ENCODE measurements at places on chromosomes 3 and 15.

DNA sequence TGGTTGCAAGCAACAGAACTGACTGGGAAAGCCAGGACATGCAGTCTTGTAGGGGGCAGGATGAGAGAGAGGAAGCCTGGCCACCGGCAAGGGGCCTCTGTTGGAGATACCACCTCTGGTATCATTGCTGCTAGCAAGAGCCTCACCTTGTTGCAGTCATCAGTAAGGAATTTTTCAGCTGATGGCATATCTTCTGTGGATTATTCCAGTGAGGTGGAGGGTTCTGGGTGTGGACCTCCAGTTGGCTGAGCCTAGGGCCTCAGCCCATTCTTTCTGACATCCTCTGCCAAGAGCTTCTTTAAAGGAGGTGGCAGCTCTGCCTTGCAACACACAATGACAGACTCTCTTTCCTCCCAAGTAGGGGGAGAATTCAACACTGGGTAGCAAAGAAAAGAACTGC, 128.9 kb downstream of the AQP9 start:
- no peak for DNase-seq

- DNase-seq = no peak
Measured at GRCh38 chr15:25236143-25236860, 202.5 kb downstream of the UBE3A start.

DNA sequence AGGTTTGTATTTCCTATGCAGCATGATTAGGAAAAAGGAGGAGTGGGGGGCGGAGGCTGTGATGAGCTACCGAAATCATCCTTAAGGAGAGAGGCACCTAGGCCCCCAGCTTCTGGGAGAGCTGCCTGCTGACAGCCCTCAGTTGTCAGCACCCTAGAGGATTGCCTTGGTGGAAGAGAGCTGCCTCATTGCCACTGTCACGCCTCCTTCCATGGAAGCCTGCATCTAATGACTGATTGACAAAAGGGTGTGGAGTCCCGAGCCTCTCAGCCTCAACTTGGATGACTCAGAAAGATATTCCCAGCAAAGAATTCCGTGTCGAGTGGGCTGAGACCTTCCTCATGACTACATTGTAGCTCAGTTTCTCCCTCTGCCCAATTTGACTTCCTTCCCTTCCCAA, 320.4 kb upstream of the PROK2 start:
- DNase-seq = no peak

DNA sequence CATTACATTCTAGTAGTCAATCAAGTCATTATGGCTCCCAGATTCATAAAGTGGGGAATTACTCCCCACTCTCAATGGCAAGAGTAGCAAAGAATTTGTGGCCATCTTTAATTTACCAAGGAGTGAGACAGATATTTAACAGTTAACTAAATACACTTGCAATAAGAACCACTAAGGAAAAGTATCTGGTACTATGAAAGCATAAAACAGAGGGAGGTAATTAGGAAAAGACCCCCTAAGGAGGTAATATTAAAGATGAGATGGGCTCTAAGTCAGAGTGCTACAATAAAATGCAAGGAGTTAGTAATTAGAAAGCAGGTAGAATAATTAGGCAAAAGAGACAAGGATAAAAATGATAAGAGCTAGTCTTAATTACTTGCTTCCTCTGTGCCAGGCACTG, 301.9 kb downstream of the CHL1 start:
- DNase-seq = no peak

- DNase-seq = no peak
Measured at GRCh38 chr3:100185847-100186246, 71.5 kb upstream of the FILIP1L start.

DNA sequence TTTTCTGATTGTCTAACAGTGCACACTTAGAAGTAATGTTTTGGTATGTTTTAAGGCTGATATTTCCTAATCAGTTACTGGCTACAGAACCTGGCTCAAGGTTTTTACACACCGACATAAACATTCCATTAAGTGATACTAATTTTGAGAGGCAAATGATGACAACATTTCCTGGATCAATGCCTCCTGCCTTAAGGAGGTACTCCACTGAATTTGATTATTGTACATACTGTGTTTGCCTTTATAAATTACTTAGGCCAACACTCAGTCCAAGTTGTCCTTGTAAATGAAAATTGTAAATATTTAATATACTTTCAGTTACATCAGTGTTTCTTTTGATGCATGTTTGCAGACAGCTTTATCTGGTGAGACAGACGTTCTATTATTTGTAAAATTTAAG, 24.2 kb upstream of the LXN start:
- DNase-seq = no peak

DNA sequence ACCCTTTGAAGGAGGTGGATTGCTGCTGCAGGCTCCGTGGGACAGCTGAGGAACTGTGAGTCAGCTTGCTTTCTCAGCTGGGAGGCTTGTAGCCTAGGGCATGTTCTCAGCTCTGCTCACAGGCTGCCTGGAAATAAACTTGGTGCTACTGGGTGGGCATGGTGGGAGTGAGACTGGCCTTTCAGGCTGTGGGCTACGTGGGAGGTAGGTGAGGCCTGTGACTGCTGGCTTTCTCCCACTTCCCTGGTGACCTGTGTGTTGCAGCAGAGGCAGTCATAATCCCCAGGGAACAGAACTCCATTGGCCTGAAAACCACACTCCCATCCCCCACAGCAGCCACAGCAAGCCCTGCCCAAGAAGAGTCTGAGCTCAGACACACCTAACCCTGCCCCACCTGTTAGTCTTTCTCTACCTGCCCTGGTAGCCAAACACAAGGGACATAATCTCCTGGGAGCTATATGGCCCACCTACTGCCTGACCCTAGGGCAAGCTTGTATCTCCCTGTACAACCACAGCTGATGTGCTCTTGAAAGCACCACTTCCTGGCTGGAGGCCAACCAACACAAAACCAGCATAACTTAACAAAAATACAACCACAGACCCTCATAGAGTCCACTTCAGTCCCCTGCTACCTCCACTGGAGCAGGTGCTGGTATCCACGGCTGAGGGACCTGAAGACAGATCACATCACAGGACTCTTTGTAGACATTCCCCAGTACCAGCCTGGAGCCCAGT, 236.5 kb downstream of the SQOR start:
- no peak for DNase-seq

- DNase-seq = no peak
Measured at GRCh38 chr15:25932696-25933095, 69.6 kb upstream of the ATP10A start.

- no peak for DNase-seq
Measured at GRCh38 chr3:177474652-177475355, 277.5 kb upstream of the TBL1XR1 start.

- no peak for DNase-seq
Measured at GRCh38 chr3:137468446-137468845, 295.7 kb upstream of the SOX14 start.

DNA sequence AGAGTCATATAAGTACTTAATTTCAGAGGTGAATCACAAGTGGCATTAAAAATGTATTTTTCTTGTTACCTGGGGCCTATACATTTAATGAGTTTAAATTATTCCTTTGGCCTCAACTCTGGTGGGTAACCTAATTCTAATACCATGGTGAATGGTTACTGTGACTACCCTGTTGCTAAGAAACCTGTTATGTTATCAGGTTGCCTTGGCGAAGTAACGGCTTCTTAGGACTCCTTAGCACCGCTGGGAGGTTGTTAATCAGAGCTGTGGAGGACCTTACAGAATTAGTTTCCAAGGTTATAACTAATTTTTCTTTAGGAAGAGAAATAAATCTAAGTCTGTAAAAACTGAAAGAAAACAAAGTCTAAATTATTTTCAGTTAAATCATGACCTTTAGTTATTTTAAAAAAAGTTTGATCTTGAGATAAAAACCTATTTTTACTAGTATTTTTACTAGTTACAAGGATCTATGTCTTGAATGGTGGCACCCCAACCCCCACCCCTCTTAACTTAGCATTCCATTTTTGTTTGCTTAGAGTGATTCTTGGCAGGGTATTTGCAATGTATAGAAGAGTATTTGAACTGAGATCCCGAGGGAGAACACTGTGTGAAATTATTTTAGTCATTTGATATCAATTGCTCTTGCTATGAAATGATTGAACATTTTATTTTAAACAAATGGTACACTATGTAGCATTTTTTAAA, 155.5 kb downstream of the FNDC3B start:
- DNase-seq = no peak

DNA sequence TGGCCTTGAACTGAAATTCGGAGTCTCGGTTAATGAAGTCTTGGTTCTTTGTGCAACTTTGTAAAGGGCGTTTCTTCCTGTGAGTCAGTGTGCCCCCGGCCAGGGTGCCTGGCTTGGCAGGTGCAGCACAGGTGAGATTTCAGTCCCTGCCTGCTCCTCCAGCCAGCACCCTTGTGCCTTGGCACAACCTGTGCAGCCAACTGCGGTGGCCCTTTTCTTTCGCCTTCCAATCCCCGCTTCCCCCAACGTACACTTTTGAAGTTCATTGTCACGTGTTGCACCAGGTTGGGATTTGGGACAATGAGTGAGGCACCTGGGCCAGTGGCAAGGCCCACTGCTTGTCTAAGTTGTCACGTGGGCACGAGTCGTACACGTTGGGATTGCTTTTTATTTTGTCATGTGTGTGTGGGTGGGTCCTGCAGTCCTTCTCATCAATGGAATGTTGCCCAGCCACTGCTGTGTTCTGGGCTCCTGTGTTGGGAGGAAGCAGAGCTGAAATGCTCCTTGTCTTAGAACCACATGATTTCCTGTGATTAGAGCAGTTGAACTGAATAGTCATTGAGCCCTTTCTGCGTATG, 242.9 kb upstream of the BHLHE40 start:
- DNase-seq = no peak

GRCh38 chr15:71603379-71603778, 207.0 kb upstream of the NR2E3 start:
- no peak for DNase-seq

DNA sequence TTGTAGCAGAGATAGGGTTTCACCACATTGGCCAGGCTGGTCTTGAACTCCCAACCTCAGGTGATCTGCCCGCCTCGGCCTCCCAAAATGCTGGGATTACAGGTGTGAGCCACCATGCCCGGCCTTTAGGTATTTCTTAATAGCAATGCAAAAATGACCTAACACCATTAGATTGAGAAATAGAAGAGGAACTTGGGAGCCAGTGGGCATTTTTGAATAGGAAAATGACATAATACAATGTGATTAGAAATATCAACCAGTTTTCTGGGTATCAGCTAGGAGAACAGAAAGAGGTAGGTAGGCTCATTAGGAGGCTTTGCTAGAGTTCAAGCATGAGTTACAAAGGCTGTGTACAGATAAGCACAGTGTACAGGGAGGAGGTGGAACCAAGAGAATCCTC, 101.8 kb upstream of the TBC1D5 start:
- no peak for DNase-seq

DNA sequence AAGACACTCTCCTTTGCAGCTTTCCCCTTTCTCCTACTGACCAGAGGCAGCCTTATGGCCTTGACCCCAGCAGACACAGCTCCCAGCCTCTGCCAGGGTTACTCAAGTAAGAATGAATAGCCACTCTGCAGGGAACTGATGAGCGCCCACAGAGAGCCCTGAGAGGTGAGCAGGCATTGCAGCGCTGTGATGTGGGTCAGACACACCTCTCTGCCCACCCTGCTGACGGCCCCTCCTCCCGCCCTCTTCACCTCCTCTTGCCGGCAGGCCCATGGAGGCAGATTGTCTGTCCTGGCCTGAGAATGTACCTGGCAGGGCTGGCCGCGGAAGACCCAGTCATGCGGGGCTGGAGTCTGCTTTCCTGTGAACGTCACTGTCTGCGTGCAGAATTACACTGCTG, 512.6 kb upstream of the PPP2R3A start:
- DNase-seq = no peak

GRCh38 chr15:35256141-35256540, 171.0 kb upstream of the NANOGP8 start:
- DNase-seq = no peak

GRCh38 chr3:155076888-155077287, 3.2 kb upstream of the MME start:
- no peak for DNase-seq

GRCh38 chr3:66392512-66392911, 108.3 kb downstream of the LRIG1 start:
- no peak for DNase-seq

DNA sequence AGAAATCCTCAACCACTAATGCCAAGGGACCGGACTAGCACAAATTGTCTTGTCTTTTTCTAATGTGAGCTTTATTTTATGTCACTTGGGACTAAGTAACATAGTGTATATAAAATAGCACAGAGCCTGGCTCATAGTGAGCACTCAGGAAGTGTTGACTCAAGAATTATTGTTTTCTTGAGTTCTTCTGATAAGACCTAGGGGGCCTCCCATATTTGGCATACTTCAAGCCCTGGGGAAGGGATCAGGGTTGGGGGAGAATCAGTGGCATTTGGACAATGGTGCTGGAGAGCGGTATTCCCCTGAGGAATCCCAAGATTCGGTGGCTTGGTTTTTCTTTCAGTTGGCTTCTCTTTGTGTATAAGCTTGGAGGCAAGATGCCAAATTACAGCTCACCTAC, 19.4 kb downstream of the ZNF80 start:
- no peak for DNase-seq

- DNase-seq = no peak
Measured at GRCh38 chr3:187277129-187277462, 14.4 kb downstream of the MASP1 start.

DNA sequence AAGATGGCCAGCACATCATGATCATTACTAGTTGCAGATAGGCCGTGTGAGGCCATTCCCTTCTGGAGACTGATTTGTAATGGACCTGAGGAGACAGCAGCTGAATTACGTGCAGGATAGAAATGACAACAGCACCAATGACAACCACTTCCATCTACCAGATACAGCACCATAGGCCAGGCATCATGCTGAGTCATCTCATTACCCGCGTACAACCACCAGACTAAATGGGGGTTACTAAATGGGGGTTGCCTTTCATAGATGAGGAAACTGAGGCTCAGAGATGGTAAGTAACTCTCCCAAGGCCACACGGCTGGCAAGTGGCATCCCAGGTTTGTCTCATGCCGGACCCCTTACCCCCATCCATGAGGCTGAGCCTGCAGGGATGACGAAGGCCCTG, 32.8 kb upstream of the FAM107A start:
- no peak for DNase-seq

DNA sequence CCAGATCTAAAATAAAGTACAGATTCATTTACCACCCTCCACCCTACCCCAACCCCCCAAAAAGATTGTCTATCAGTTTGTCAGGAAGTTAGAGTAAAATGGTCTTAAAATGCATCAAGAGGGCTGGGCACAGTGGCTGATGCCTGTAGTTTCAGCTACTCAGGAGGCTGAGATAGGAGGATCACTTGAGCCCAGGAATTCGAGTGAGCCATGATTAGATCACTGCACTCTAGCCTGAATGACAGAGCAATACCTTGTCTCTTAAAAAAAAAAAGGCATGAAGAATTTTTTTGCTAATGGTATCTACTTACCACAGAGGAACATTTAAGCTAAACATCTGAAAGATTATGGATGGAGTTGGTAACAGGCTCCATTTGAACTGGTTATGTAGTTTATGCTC, 71.0 kb downstream of the RBM6 start:
- no peak for DNase-seq

- no peak for DNase-seq
Measured at GRCh38 chr15:64581408-64581761, 121.0 kb downstream of the ZNF609 start.
